Fibroblast of skin of abdomen (primary cell): ENCODE measurements at places on chromosomes 11 and 22.

DNA sequence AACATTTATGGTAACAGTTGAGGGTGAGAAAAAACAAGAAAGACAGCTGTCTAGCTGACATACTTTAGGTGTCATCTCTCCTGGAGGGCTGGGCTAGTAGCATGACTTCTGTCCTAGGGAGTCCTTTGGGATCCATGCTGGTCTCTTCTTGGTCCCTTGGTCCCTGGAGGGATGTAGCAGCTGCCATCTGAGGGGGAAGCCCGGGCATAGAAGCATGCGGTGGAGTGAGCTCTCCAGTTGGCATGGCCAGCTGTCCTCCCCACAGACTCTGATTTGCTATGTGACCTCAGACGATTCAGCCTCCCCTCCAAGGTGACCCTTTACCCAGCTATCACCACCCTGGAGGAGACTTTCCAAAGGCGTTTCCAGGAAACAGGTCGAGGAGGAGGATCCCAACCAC is 28.7 kb downstream of the POU2F3 start:
- no peak for DNase-seq

DNA sequence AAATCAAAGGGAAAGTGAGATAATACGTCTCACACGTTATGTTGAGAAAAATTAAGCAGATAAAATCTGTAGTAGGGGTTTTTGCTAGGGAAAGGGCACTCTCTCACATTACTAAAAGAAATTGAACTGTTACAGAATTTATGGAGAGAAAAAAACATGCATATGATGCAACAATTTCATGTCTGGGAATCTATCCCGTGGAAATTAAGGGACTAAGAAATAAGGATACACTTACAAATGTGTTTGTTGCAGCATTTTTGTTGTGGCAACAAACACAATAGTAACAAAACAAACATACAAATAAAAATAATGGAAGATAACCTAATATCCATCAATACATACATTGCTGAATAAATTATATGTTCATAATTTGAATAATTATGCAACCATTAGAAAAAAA is 96.3 kb upstream of the ZBED5 start:
- no peak for DNase-seq

GRCh38 chr11:118007040-118007439 is 20.8 kb downstream of the IL10RA start:
- no peak for DNase-seq

GRCh38 chr11:44467413-44467812 is 98.0 kb upstream of the CD82 start:
- no peak for DNase-seq

DNA sequence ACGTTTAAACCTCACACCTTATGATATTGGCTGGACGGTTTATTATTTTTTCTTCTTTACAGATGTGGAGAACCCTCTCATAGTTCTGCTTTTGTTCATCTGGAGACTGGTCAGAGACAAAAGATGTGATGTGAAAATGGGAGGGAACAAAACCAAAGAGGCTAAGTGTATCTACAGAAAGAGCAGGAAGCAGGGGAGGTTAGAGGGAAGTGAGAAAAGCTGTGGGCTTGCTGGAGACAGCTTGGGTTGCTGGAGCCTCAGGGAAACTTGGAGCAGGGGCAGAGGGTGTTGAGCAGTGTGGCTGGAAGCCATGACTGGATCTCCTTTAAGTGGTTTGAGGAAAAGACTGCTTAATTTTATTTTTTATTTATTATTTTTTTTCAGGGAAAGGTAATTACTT is 79.0 kb upstream of the SNX19 start:
- no peak for DNase-seq

DNA sequence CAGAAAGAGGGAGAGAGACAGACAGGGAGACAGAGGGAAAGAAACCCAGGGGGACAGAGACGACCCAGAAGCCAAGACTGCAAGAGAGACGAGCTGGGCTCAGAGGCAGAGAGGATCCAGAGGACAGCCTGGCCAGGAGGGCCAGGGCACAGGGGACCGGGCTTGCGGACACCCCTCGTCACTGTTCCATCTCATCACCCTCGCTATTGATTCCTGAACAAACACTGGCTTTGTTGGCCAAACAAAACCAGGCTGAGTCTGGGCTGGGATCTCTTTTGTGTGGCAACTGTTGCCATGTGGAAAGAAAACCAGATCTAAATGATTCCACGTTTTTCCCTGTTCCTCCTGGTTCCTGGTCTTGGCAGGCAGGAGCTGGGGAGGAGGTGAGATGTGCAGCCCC is 339.4 kb downstream of the MN1 start:
- peak; percentile 28 for DNase-seq

DNA sequence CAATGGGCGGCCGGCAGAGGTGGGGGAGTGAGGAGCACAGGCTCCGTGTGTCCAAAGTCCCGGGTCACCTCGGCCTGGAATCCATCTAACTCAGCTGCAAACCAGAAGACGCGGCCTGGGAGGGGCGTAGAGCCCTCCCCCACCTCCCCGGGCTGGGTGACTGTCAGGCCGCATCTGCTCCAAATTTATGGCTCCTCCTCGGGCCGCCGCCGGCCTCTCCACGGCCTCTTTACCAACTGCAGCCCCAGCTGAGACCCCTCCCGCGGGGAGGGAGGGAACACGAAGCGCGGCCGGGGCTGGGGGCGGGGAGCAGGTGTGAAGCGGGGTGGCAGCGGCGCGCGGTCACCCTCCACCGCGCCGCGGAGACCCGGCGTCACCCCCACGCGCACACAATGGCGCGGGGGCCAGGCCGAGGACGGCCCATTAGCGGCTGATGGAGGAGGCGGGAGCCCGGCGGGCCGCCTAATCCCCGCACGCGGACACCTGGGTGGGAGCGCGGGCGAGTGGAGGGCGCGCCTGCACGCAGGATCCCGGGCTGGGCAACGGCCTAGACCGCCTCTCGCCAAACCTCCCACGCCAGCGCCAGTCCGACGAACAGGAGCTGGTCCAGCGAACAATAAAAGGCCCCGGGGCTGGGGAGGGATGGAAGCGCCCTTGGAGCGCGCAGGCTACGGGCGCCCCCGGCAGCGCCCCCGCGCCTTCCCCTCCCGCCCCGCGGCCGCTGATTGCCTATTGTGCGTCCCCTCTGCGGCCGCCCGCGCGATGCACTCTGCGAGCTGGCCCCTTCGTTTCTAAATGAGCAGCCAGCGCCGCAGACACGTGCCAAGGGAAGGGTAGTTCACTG is 25.9 kb upstream of the ROBO3 start:
- no peak for DNase-seq

DNA sequence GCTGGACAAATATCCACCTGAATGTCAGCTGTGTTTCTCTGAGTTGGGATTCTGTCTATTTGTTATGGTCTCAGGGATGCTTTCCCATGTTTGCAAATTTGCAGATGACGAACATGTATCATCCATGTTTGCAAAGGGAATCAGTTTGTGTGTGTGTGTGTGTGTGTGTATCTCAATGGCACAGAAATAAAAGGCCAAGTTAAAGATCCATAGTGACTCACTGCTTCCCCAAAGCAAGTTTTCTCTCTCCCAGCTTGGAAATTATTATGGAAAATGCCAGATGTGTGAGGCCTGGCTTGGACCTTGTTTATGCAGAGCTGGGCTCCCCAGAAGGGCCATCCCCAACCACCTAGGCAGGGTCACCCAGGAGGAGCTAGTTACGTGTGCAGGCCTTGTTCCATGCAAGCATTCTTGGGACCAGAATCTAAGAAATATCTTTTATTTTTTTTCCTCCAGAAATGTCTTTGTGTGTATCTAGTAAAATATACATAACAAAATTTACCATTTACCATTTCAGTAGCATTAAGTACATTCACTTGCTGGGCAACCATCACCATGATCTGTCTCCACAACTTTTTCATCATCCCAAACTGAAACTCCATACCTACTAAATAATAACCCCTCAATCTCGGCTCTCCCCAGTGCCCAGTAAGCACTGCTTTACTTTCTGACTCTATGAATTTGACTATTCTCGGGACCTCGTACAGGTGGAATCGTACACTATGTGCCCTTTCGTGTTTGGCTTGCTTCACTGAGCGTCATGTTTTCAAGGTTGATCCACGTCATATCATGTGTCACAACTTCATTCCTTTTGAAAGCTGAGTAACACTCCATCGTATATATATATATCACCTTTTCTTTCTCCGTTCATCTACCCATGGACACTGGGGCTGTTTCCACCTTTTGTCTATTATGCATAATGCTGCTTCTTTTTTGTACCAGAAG is 56.6 kb upstream of the WNT7B start:
- DNase-seq, result peak; percentile 56

GRCh38 chr11:64101461-64101860 is 64.5 kb downstream of the MACROD1 start:
- DNase-seq, result no peak

GRCh38 chr22:47205554-47205953 is 443.1 kb downstream of the TBC1D22A start:
- no peak for DNase-seq

DNA sequence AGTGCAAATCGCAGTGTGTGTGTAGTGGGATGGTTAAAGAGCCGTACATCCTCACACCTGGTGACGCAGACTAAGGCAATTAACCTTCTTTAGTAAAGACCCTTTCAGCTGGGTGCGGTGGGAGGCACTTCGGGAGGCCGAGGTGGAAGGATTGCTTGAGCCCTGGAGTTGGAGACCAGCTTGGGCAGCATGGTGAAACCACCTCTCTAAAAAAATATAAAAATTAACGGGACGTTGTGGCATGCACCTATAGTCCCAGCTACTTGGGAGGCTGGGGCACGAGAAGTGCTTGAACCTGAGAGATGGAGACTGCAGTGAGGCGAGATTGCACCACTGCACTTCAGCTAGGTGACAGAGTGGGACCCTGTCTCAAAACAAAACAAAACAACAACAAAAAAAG is 31.5 kb downstream of the ZBTB16 start:
- DNase-seq, result no peak

DNA sequence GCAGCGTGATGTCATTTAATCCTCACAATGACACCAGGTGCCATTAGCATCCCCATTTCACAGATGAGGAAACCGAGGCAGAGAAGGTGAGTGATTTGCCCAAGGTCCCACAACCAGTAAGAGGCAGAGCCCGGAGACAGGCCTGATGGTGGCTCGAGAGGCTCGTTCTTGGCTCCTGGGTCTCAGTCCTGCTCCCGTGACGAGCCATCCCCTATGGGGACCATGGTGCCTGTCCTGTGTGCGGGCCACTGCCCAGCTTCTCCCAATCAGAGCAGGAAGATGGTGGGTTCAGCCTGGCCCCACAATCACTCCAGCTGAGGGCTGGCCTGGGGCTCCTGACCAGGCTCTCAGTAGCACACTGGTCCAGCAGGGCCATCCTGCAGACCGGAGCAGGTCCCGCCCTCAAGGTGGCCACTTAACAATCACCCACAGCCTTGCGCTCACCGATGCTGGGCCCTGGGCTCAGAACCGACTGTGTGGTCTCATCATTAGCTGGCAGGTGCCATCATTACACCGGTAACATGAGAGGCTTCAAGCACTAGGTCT is 3.6 kb downstream of the ALDH3B1 start:
- no peak for DNase-seq
